ENCODE measurements at places on chromosomes 1 and 21.

GRCh38 chr1:33972676-33973395, 109.0 kb downstream of the HMGB4 start:
- peak; percentile 86 for DNase-seq

DNA sequence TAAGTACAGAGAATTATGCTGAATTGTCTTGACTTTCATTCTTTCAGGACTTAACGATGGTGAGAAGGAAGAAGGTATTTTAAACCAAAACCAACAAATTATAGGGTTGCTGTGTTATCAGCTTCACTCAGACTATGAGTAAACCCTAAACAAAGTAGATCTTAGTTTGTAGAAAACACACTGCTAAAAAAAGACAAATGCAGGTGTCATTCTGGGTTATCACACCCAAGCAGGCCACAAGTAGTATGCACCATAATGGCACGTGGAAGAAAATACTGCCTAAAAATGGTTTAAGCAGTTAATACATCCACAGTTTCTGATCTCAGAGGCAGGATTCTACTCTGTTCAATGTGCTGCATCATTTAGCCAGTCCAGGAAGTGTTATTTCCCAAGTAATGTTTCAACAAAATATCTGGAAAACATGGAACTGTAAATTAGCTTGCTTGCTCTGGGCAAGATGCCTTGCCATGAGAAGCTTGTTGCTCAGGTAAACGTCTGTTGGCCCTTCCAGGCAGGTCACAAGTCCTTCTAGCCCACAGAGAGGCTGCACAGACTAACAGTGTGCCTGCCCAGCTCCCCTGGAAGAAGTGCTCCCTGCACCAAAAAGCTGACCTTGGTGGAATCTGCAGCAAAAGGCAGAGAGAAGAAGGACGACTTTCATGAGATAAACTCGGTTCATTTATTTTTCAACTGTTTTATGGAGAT, 4.1 kb downstream of the DIPK1A start:
- no peak for DNase-seq

- DNase-seq = no peak
These were observed 14.8 kb upstream of the KIF1B start for GRCh38 chr1:10195570-10195969.

DNA sequence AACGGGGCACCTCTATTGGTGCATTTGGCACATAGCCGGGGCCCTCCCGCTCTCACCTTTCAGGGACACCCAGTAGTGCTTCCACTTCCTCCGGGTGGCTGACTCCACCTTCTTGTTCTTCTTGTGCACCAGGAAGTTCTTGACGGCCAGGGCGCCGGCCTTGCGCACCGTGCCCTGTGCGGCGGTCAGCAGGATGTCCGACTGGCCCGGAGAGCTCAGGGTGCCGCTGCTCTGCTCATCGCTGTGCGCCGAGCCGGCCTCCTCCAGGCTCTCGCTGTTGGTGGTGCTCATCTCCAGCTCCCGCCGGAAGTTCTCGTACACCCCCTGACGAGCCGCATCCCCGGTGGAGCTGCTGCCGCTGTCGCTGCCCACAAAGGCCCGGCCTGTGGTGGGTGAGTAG, 92.4 kb downstream of the TIAM1 start:
- DNase-seq = no peak

DNA sequence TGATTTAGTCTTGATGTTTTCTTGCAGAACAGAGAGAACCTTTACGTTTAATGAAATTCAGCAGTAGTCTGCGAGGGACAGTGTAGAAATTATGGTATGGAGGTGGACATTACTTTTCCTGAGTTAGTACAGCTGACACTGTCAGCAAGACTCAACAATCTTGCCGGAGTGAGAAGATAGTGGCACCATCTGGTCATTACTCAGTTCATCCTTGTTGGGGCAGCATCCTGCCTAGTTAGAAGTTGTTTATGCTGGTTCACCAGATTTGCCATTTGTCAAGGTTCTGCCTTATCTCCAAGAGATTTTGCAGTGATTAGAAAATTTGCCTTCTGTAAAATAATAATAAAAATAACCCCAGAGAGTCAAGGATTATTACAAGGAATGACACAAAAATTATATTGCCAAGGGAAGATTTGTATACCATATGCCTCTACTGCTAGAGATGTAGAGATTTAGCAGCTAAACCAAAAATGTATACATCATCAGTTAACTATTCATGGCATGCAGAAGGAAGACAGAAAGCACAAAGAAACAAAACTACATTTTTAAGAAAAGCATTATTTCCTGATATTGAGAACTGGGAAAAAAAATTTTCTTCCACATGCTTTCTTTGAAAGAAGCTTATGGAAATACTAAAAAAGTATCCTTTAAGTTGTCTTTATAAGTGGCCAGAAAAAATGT, 1967.4 kb downstream of the NCAM2 start:
- no peak for DNase-seq

DNA sequence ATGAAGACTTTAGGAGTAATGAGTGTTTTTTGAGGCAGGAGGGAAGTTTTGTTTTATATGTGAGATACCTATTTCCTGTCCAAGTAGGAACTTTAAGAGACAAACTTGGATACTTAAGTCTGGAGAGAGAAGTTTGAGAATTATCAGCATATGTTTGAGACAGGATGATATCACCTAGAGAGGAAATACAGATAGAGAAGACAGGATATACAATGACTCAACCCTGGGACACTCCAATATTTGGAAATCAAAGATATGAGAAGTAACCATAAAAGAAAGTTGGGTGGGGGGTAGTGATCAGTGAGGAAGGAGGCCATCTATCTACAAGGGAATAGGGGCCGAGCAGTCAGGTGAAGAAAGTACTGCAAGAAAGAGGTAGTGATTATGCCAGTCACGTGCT, 6.5 kb downstream of the LCE7A start:
- DNase-seq = no peak
